ENCODE measurements at places on chromosomes 2 and 18.
A peak's percentile ranks its signal among the peaks of the same experiment; 100 is the strongest.

GRCh38 chr18:23141104-23141999 is 6.1 kb downstream of the CABLES1 start:
- no peak for DNase-seq

DNA sequence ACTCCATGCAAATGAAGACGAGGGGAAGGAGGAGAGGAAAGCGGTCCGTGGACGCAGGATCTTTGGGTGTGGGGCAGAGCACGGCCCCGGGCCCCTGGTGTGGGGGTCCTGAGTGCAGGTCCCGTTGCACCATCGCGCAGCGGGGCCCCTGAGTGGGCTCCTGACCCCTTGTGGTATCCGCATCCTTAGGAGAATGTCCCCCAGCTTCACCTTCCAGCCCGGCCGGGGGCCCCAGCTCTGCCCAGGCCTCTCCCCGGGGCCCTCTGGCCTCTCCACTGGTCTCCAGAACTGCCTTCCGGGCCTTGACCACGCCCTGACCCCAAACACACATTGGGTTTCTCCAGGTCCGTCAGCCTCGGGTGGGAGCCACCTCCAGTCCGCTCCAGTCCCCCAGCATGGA is 431.8 kb upstream of the SALL3 start:
- DNase-seq: no peak

DNA sequence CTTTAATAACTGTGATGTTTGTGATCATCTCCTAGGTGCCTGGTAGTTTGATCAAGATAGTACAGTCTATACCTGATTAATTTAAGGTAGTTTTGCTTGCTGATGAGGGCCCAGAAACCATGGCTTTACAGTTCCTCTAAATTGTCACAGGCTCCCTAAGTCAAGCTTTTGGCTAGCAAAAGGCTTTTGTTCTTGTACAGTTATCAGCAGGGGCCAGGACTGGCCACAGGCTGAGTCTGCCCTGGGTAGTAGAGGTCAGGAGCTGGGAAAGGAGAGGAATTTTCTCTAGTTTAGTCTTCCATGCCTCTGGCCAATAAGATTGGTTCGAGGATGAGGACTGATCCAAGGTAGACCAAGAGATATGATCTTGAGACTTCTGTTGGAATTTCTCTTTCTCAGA is 3.6 kb upstream of the BOD1L2 start:
- no peak for DNase-seq

- DNase-seq: peak; percentile 12
These were observed 71.4 kb downstream of the HDAC4 start for GRCh38 chr2:239329284-239329971.

- DNase-seq: no peak
These were observed 41.1 kb downstream of the ID2 start for GRCh38 chr2:8722986-8723385.

DNA sequence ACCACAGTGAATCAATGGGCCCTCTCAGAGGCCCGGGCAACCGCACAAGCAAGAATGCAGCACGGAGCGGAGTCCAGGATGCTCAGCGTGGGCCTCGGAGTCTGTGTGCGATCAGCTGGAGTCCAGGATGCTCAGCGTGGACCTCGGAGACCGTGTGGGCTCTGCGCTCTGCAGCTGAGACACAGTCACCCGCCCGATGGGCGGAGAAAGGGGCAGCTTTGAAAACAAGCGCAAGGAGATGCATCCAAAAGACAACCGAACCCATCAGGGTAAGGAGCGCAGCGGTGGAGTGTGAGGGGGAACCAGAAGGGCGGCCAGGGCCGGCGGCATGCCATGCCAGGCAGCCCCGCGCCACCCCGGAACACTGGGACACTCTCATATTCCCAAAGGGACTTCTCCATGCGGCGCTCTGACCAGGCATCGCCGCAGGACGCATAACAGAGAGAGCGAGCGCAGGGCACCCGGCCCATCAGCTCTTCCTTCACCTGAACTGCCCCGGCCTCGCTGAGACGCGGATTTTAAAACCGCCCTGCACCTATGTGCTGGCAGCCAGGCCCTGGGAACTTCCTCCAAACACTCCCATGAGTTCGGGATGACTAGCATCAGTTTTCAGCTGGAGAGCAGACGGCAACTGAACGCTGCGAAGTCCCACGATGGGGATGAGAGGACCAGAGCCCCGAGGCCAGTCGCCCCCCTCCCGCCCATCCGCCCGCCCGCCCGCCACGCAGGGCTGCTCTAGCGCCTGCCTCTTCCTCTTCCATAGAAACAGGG is 44.7 kb downstream of the MC5R start:
- DNase-seq: peak; percentile 77

DNA sequence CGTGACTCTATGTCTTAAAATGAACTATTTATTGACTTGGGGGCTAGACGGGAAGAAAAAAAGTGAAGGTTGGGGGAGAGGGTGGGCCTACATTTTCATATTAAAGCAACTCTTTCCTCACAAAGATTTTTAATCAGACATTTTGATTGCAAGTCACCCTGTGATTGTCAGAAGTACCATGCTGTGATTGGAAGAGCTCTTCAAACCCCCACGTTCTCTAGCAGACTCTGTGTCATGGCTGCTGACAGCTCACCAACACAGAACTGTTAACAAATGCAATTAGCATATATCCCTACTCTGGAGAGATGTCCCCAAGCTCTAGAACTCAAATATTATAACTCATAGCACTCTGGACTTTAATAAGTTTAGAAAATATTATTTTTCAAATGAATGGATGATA is 428.4 kb upstream of the DCC start:
- no peak for DNase-seq

- no peak for DNase-seq
These were observed 430 bp downstream of the BIN1 start for GRCh38 chr2:127106457-127106990.

DNA sequence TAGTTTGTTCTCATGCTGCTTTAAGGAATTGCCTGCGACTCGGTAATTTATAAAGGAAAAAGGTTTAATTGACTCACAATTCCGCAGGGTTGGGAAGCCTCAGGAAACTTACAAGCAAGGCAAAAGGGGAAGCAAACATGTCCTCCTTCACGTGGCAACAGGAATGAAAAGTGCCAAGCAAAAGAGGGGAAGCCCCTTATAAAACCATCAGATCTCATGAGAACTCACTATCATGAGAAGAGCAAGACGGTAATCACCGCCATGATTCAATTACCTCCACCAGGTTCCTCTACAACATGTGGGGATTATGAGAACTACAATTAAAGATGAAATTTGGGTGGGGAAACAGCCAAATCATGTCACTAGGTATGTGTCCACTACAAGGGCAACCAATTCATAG is 53.9 kb downstream of the MAP4K3 start:
- DNase-seq: no peak

DNA sequence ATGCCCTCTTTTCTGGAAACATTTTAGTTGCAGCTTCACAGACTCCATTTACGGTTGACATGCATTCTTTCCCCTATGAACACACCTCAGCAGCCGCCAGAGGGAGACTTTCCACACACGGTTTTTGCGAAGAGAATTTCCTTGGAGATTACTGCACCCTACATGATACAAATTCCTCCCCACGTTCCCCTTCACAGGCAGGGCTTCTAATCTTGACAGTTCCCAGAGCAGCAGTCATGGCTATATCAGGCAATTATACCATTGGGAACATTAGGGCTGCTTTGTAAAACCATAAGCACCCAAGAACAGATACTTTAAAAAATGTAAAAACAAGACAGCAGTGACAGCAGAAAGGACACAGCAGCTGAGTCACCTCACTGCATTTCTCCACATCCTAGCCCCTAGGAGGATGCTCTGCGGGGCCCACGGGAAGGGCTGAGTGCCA is 253.8 kb downstream of the TGIF1 start:
- peak; percentile 90 for DNase-seq

GRCh38 chr18:45954070-45954934 is 12.8 kb downstream of the EPG5 start:
- no peak for DNase-seq

DNA sequence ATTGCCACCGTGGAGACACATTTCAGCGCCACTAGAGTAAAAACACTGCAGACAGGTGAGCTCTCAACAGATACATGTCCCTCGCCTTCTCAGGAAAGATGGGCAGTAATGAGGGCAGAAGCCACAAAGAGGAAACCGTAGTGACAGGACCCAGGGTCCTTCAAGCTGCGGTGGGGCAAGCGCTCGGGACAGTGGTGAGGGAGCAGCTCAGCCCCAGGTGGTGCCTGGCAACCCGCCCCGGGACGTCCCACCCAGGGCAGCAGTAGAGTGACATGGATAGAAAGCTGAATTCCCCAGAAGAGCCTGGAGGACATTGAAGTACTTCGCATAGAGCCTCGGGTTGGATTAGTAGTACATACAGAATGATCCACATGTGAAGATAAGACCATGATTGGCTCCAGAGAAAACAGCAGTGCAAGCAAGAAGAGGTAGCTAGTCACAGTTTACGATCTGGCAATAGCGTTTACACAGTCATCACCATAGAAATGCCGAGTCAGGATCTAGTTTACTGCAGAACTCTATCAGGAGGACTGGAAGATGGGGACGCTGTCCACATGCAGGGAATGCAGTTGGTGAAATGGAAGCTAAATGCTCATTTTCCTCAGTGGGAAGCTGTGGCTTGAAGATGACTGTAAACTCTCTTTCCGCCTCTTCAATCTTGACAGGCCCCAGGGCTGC is 37.4 kb upstream of the ALPP start:
- DNase-seq: no peak

GRCh38 chr18:23951206-23951605 is 63.3 kb upstream of the TTC39C start:
- DNase-seq: no peak

- no peak for DNase-seq
These were observed 87.7 kb downstream of the BCL11A start for GRCh38 chr2:60465736-60466135.

DNA sequence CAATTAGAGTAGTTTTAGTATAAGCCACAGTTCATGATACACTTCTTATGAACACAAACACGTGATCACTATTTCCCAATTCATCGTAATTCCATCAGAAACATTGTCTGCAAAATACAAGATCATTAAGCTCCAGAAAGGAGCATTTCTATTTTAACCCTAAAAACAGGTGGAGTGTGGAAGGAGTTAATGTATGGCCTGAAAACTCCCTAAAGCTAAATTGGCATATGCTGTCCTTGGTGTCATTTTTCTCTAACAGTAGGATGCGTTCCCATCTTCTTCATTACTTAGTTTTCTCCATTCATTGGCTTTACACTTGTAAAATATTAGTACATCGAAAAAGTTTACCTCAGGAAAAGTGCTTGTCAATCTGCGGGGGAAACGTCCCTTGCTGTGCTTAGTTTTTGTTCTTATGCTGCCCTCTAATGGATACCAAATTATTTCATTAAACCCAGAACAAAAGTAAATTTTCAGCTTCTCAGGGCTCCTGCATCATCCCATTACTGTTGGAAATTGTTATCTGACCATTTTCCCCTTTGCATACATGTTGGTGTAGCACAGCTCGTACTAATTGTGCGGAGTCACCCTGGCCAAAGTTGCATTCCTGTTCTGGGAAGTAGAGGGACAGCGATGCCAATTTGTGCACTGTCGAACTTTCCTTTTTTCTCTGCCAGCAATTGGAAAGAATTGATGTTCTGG is 153.4 kb downstream of the GPD2 start:
- DNase-seq: peak; percentile 50

- no peak for DNase-seq
These were observed 405.8 kb upstream of the FAM98A start for GRCh38 chr2:34004936-34005335.

GRCh38 chr18:8989855-8990254 is 112.6 kb upstream of the NDUFV2 start:
- peak; percentile 77 for DNase-seq

GRCh38 chr2:215883799-215884198 is 129.6 kb downstream of the MREG start:
- DNase-seq: no peak

DNA sequence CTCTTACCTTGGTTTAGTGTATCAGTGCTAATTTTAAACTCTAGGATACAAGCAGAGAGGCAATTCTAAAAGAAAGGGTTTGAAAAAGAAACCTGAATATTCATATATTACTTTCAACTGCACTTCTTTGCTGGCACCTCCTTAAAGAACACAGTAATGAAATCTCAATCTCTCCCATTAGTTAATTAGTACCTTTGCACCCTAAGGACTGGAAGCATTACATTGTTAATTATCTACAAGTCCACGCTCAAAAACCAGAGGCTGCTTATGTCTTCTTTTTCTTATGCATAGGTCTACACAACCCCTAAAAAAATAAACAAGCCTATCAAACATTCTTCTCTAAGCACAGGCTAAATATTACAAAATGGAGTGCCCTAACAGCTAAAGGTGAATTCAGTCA is 20.2 kb downstream of the EPHA4 start:
- no peak for DNase-seq

DNA sequence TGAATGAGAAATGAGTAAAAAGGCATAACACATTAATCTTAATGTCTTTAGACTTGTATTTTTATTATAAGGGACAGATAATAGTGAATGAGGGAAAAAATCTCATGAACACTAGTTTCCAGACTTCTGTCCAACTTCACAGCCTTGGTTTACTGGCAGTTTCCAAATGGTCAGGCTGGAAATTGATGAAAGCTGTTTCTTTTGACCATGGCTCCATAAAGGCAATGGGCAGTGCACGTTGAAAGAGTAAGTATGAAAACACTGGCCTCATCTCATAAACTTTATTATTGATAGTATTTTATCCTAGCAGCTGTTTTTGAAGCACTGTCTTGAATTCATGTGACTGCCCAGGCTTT is 23.1 kb downstream of the BCL2L11 start:
- no peak for DNase-seq

- DNase-seq: no peak
These were observed 437.1 kb downstream of the BCL11A start for GRCh38 chr2:60116161-60116875.

DNA sequence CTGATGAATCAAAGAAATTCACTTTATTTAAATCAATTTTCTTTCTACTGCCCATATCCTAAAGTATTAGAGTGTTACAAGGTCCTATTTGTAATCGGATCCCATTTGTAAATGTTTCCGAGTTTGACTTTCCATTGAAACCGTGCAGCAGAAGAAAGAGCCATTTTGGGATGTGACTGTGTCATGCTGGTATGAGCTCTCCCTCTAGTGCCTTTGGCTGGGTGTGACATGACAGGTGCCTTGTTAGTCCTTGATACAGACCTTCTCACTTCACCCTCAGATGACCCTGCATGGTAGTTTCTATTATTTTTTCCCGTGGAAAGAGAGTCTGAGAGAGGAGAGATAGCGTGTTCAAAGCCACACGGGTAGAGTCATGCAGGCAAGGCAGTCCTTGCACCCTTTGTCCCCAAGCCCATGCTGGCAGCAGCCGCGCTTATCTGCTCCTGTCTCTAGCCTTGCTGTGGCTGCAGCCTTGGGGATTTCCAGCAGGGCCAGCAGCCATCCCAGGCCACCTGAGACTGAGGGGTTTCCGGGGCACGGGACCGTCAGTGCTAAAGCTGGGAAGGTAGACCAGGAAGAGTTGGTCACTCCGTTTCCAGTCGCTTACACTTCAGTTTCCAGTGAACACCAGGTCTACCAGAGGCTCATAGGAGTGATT is 21.4 kb downstream of the CHMP1B start:
- DNase-seq: peak; percentile 15
